ENCODE measurements at places on chromosomes 6 and 20.

DNA sequence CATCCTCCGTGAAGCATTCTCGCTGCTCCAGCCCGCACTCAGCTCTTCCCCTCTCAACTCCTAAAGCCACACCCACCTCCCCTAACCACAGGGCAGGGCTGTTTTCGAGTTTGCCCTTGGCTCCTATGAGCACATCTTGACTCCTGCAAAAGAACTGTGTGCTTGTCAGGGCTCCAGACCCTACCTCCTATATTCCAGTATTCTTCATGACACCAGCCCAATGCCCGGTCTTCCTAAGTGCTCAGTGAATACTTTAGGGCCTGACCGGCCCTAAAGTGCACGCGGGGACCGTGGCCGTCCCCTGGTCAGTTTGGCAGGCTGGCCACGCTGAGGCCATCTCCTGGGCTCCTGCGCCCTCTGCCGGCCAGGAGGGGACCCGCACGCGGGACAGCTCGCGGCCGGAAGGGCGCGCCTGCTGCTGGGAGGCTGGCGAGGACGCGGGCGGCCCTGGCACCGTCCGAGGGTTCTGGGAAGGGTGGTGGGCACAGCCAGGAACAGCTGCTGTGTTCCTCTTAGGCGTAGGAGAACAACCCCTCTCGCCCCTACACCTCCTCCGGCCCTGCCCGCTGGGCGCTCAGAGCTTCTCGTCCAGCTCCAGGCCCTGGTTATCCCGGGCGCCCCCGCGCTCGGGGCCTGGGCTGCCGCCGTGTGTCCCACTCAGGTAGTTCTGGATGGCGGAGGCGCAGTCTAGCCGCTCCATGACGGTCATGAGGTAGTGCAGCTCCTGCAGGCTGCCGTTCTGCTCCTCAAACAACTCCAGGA lies 11.0 kb downstream of the UNC5CL start:
- DNase-seq = peak; percentile 91

- no peak for DNase-seq
These were observed 51.5 kb upstream of the ADTRP start for GRCh38 chr6:11830105-11830504.

DNA sequence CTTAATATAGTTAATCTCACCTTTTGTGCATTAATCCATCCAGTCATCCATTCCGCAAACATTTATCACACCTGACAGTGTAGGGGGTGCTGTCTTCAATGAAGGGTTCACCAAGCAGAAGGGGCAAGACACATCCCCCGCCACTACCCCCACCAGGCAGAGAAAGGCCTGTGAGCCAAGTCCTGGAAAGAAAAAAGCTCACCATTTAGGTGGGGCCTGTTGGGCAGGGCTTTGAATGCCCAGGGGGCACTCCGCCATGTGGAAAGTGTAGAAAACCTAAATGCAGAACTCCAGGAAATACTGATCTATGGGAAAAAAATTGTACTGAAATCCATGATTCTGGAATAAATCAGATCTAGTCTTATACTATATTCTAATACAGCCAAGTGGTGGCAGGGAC lies 4.8 kb upstream of the STX16 start:
- no peak for DNase-seq

- peak; percentile 34 for DNase-seq
These were observed 201.0 kb upstream of the FLRT3 start for GRCh38 chr20:14538433-14538832.

- no peak for DNase-seq
These were observed 119.6 kb upstream of the MTHFD1L start for GRCh38 chr6:150745896-150746295.

DNA sequence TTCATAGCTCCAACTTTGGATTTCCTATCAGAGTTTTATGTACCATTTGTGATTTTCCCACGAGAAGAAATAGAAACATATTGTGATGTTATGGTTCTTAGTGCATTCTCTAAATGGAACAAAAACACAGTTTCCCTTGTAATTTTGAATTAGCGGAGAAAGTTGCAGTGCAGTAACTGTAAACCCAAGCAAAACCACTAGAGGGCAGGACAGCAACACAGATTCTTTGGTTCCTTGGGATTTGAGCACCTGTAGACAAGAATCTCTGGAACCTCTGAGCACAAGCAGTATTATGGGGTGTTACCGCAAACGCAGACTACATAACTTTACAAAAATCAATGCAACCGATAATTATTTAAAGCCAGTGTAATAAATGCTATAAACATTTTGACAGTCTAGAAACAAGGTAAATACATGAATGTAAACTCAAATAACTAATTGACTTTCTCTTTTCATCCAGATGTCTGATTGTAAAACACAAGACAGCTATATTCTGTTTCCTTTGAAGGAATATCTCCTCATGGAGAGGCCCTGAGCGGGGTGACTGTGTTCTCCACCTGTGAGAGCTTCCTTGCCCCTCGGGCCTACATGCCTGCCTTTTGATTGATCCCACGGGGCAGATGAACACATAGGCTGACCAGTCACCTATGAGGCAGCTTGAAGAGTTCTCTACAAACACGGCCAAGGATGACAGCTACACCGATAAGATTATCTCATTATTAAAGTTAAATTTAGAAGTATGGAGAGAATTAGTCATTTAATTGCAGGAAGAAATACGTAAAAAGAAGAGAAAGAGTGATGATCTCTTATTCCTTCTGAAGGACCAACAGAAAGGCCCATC lies 67.5 kb upstream of the COL21A1 start:
- peak; percentile 20 for DNase-seq

- no peak for DNase-seq
These were observed 150.4 kb downstream of the BTBD3 start for GRCh38 chr20:12068121-12068520.

DNA sequence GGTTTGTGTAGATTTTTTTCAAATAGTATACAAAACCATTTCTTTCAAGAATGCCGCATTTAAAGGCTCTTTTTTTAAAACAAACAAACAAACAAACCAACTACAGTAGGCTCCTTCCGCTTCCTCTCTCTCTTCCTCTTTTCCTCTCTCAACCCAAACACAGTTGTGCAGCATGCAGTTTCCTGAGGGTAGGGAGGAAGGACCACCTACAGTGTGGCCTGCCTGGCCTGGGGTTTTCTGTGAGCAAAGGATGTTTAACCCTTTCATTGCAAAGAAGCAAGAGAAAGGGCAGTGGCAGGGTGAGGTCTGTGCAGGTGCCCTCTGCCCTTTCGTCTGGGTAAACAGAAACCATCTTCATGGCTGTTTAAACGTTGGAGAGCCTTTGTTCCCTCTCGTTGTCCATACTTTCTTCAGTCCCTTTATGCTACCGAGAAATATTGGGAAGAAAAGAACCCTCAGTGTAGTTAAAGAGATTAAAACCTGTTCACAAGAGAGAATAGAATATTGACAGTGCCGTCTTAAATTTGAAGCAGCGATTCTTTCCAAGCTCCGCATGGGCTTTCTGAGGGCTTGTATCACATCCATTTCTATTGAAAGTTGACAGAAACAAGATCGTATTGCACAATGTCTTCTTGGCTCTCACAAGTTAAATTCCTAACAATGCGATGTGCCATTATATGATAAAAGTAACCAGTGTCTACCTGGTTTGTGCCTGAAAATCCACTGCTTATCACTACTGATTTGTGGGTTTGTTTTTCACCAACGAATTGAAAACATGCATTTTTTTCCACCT lies 215.5 kb upstream of the SNX9 start:
- DNase-seq = no peak

DNA sequence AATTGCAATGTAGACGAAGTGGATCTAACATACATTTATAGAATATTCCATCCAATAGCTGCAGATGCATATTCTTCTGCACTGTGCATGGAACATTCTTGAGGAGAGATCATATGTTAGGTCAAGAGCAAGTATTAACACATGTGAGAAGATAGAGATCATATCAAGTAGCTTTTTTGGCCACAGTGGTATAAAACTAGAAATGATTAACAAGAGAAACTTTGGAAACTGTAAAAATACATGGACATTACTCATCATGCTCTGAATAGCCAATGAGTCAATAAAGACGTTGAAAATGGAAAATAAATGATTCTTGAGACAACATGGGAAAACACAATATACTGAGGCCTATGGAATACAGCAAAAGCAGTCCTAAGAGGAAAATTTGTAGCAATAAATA lies 94.2 kb downstream of the STXBP5 start:
- DNase-seq = no peak

DNA sequence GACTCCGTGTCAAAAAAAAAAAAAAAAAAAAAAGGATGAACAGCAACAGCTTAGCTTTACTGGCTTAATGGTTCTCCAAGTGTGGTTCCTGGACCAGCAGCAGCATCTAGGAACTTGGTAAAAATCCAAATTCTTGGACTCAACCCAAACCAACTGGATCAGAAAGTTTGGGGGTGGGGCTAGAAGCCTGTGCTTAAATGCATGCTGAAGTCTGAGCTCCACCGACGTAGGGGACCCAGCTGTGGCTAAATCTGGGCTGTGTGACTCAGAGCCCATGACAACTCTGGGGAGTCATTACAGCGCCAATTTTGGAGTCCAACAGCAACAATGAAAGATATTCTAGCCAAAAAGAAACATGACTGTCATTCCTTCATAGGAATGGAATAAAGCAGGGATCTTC lies 13.6 kb upstream of the CHD6 start:
- DNase-seq = no peak

GRCh38 chr6:141452354-141452686 lies 680.4 kb upstream of the GJE1 start:
- no peak for DNase-seq

GRCh38 chr6:6891949-6892461 lies 215.8 kb upstream of the RREB1 start:
- DNase-seq = no peak

- DNase-seq = no peak
These were observed 10.8 kb upstream of the ANKRD60 start for GRCh38 chr20:58239216-58239615.

DNA sequence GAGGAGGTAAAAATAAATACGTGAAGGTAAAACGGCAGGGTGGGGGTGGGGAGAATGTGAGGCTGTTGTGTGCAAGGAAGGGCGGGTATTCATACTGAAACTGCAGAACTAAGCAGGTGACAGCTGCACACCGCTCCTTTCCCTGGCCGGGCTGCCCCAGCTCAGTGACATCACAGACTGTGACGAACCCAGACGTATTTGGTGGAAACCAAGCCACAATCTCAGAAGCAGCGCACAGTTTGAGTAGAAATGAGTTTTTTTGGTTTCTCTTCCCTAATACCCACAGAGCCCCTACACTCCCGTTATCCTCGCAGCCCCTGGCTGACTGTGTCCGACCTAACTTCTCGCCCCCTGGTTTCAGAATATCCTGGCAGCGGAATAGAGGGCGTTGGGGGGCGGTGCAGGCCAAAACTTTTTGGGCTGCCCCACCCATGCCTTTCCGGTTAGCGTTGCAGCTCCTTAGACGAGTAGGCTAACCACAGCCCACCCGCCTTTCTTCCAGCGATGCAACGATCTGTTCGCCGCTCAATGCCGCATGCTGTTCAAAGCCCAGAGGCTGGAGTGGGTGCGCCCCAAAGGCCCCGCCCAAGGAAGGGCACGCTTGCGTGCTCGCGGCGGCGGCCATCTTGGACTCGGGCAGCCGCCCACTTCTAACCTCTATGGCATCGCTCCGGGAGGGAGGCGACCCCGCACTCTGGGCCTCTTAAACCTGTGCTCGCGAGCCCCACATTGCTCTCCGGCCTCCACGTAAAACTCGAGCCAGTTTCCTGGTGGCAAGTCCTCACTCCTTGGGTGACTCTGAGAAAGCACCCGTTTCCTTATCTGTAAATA lies 9.1 kb downstream of the BAK1 start:
- DNase-seq = peak; percentile 96

- no peak for DNase-seq
These were observed 174.7 kb upstream of the ZNF217 start for GRCh38 chr20:53768329-53768728.

GRCh38 chr20:3340443-3340842 lies 67.0 kb downstream of the DNAAF9 start:
- no peak for DNase-seq

DNA sequence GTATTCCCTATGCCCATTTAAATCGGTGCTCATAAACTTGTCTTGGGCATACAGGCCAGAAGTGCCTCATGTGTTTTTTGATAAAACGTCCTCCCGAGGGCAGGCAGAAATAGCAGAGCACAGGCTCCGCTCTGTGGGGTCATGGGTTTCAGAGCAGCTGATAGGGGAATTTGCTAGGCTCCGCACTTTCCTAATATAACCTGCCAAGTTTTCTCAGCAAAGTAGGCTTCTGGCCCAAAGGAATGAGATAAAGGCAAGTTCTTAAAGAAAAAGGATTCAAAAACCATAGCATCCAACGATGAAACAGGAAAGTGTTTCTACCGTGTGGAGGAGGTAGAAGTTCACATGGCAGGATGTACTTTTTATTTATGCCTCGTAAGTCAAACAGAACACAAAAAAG lies 69.8 kb upstream of the RALGAPA2 start:
- DNase-seq = no peak

GRCh38 chr6:113528111-113528510 lies 329.0 kb upstream of the MARCKS start:
- no peak for DNase-seq

GRCh38 chr6:110329714-110330436 lies 28.3 kb downstream of the METTL24 start:
- no peak for DNase-seq

DNA sequence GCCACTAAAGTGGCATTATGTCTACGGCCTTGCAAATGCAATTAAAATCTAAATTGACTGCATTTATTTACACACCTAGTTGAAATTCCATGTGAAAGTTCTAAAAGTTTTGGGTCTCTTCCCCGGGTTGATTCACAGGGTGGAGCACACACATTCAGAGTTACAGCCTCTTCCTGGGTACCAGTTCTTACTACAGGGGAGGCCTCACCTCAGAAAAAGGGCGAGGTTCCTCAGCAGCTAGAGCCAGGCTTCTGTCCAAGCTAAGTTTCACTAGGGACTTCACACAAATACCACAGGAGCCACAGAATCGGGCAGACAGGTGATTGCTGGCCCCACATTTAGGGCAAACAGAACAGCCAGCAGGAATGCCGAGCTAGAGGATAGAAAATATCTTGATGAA lies 52.7 kb downstream of the DZANK1 start:
- DNase-seq = no peak

- DNase-seq = no peak
These were observed 228.9 kb upstream of the SMLR1 start for GRCh38 chr6:130598021-130598989.

DNA sequence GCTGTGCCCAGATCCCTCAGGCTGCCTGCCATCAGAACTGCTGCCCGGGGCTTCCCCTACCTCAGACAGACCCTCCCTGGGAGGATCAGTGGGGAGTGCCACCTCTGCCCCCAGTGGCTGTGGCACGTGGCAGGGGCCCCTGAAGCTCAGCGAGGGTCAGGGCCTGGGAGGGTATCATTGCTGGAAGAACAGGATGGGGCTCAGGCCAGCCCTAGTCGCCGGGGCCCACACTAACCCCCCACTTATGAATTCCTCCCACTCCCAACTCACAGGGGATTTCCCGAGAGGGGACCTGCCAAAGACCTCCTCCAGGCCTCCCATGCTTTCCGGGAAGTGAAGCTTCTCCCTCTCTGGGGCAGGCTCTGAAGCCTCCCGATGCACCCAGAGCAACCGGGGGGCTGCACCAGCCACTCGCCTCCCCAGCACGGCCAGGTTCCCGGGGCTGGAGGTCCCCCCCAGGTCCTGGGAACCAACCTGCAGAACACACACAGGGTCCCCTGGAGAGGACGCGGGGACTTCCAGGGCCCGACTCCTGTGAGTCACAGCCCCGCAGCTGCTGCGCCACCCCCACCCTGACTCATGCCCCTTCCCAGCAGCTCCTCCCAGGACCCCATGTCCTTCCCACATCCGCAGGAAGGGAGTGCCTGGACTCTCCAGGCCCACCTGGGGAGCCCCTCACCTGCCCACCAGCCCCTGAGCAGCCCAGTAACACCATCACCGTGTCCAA lies 2.5 kb downstream of the TNFRSF6B start:
- peak; percentile 75 for DNase-seq

Data from GM10248 (cell line).